HepG2 (cell line): ENCODE measurements at places on chromosomes 3 and 15.

DNA sequence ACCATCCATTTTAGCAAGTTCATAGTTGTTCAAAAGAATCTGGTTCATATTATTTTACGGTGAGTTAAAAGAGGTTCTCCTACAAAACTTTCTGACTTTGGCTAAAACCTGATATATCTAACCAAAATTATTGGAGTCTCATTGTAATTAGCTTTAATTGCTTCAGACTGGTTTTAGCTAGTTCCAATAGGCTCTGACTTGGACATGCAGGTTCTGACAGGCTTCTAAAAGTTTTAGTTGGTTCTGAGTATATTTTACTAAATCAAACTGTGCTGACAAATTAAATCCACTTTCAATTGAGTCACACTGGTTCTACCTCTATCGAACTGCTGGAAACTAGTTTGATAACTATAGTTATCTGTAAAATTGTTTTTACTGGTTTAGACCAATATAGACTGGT, 42.1 kb upstream of the RSL24D1 start:
- DNase-seq: no peak

DNA sequence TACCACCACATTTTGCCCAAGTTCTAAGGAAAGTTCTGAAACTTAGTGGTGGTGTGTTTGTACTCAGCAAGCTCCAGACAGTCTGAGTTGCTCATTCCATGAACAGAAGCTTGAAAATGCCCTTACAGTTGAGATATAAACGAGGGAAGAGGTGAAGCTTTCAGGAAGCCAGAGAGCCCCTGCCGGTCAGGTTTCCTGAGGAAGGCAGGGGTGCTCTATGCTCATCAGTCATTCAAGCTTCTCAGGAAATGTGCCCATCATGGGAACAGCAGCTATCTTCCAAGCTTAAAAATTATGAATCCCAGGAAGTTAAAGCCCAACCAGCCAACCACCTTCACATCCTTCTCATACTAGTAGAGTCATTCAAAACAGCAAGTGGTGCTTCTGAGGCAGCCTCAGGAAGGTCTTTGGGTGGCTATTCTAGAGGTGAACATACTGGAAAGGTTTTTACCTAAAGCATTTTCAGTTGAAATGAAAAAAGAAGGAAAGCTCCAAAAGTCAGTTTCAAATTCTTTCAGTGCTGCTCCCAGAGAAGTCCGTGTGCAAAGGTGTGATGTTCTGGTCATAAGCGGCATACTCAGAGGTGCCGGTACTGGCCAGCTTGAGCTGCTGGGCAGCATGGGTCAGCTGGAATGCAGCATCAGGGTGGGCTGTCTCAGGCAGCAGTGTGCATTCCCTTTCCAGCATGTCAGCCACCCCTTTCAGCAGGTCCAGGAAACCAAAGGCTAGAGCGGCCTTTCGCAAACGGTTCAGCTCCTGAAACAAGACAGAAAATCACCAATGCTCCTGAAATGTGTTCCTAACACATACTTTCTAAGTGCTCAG, 31.8 kb downstream of the INTS14 start:
- no peak for DNase-seq

DNA sequence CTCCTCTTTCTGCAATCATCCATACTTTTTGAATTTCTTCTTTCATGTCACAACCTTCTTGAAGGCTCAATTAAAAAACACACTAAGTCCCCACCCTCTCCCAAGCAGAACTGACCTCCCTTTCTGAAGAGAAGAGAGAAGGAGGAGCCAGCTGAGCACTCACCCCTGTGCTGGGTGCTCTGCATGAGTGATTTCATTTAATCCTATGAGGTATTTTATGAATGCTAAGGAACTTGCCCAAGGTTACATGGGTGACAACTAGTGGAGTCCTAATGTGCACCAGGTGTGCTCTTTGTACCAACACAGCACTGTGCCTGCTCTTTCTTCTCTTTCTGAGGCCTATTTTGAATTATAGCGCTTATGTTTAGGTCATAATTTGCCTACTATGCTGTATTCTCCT, 135.6 kb downstream of the DUT start:
- no peak for DNase-seq

- no peak for DNase-seq
These were observed 23.1 kb downstream of the CXCR6 start for GRCh38 chr3:45966371-45966791.

DNA sequence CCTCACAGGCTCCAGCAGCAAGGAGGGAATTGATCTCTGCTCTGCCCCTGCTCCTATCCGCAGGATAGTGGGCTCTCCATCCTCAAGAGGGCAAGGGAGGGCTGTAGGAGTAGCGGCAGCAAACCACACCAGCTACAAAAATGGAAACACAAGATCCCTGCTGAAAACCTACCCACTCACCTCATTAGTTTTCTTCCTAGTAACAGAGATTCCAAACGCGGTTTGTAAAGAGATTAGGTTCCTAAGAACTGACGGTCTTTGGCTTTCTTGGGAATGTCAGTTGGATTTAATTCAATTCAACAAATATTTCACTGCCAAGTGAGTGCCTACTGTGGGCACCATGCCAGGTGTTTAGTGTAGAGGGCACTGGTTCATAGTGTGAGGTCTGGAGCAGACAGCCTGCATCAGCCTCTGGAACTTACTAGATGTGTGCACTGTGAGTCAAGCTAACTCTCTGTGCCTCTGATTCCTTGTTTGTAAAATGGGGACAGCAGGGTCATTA, 84.7 kb downstream of the MRPL46 start:
- DNase-seq: no peak

GRCh38 chr3:193310914-193311723, 67.4 kb downstream of the ATP13A5 start:
- DNase-seq: no peak

DNA sequence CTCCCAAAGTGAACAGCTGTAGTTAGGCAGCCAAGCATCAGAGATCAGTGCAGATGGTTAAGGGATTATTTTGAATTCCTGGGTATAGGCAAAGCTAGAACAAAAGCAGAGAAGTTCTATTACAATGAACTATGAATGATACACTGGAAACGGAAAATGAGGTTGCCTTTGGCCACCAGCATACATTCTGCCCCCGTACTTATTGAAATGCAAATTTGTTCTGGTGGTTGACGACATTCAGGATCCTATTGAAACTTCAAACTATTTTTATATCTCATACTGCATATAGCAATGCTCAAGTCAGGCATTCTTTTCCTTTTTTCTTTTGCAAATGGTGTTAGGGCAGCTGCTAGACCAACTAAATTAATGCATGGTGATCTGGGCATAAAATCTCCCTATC, 61.7 kb downstream of the SLC12A1 start:
- DNase-seq: no peak

GRCh38 chr3:134704133-134704532, 53.3 kb upstream of the KY start:
- DNase-seq: no peak

- no peak for DNase-seq
These were observed 29.6 kb upstream of the CSTA start for GRCh38 chr3:122295266-122296062.

DNA sequence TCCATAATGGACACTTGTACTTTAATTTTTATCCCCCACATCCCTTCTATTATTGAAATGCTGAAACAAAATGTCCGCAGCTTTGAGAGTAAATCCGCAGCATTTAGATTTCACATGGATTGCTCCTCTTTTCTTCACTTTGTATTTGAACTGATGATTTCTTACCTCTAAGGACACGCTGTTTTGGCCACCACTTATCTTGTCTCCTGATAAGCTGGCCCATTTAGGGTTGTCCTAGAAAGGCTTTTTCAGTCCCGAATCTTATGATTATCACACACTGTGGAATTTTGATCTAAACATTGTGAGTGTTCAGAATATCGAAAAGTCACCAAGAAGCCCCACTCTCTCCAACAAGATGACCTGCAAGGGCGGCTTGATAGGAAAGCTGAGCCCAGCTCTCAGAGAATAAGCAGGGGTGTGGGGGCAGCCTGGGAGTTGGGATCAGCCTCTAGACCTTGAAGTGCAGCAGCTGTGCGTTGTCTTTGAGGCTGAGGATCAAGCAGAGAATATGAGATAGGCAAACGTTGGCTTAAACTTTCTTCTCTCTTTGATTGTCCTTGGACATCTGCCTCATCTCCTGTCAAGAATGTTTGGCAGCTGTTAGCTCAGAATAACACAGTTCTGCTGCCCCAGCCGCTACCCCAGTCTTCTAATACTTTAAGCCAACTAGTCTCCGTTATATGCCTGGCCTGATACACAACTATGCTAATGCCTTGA, 399.7 kb upstream of the NR2F2 start:
- no peak for DNase-seq

DNA sequence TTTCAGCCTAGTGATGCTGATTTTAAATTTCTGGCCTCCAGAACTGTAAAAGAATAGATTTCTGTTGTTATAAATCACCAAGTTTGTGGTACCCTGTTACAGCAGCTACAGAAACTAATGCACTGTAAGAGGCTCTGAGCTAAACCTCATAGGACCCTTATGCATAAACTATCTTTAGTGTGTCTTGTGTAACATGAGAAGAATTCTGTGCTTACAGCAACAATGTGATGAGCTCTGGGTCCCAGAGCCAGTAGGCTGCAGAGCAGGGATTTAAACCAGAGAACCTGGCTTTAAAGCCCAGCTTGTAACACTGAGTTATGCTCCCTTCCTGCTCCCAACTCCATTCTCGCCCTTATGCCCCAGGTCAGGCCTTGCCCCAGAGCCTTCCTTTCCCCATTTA, 113.1 kb downstream of the THSD4 start:
- DNase-seq: no peak

DNA sequence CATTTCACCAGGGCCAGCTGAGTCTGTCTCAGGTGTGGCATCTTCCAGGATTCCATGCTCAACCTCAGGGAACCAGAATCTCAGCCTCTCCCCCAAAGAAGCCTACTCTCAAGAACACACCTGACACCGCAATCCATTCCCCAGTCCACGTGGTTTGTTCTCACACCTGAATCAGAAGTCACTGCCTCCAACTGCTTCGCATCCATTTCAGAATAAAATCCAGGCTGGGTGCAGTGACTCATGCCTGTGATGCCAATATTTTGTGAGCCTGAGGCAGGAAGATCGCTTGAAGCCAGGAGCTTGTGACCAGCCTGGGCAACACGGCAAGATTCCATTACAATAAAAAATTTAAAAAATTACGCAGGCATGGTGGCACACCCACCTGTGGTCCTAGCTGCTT, 212.2 kb downstream of the FOXP1 start:
- DNase-seq: no peak

GRCh38 chr3:133833880-133834620, 28.4 kb downstream of the SRPRB start:
- no peak for DNase-seq

DNA sequence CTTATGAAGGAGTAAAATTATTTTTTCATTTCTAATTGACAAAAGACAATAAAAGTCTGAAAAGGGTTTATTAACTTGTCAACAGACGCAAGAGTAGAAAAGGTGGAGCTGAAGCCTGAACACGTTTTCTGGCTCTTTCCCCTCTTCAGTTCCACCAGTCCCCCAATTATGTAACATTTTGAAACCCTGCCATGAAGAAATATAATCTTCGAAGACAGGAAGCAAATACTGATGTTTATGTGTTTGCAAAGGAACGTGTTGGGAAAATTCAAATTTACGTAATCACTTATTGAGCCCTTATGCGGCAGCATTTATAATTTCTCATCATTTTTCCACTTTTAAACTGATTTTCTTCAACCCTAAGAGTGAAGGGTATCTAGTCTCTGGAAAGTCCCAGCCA, 767 bp downstream of the AP3S2 start:
- no peak for DNase-seq

GRCh38 chr15:31275331-31276262, 51.0 kb upstream of the KLF13 start:
- DNase-seq: no peak

- no peak for DNase-seq
These were observed 173.6 kb downstream of the PTPRG start for GRCh38 chr3:61734749-61735686.

DNA sequence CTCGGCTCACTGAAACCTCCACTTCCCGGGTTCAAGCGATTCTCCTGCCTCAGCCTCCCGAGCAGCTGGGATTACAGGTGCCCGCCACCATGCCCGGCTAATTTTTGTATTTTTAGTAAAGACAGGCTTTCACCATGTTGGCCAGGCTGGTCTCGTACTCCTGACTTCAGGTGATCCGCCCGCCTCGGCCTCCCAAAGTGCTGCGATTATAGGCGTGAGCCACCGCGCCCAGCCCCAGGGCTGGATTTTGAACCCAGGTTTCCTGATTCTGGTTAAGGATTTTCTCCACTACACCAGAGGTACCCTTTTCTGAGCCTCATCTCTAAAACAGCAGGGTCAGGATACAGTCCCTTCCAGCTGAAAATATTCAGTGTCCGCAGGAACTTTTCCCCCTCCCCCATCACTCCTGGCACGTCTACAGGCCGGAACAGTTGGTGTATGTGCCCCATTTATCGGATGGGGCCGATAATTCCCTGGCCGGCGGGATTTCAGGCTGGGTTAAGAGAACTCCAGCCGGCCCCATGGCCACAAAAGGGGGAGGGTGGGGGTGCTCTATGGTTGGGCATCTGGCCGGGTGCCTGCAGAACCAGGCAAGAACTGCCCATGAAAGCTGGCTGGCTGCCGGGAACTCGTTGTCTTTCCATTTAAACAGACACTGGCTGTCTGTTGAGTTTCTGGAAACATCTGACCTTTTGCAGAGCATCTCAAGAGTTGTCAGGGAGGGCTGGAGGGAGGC, 26.8 kb upstream of the SEMA4B start:
- no peak for DNase-seq

DNA sequence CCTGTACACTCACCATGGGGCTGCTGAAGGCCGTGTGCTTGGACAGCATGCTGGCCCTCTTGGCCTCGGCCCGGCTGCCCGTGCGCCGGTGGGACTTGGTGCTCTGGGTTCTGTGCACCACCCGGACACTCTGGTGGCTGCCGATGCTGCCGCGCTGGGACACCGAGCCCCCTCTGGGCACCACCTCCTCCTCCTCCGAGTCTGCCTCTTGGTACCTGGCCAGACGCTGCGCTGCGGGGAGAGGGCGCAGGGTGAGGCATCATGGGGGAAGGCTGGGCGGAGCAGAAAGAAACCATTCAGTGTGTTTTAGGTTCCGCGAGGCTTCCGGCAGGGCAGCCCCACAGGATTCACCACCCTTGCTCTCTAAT, 145.0 kb downstream of the ATP10A start:
- DNase-seq: no peak

DNA sequence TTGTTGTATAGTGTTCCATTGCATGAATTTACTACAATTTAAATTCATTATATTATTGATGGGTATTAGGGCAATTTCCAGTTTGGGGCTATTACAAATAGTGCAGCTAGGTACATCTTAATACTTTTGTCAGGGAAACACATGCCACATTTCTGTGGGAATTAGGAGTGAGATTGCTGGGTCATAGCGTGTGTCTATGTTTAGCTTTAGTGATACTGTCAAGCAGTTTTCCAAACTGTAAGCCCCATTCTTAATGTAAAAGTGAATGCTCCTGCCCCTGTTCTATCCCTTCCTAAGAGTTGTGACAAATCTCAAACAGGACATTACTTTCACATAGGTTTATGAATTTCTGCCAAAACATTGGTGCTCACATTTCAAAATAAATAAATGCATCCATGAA, 184.5 kb upstream of the ANKRD28 start:
- DNase-seq: no peak

- no peak for DNase-seq
These were observed 26.5 kb downstream of the AKAP13 start for GRCh38 chr15:85406916-85407315.
